Astrocyte (in vitro differentiated cells and primary cell): ENCODE measurements at places on chromosomes 1 and 21. TPM values are rescaled to one million over a fixed set of nuclear protein-coding genes. Genes with fewer than 3 reads are reported as not detected.

The CHML gene
- 16.6 and 22.6 TPM in 2 replicates for total RNA-seq

The FRRS1 gene
- 4.5 and 4.8 TPM in 2 replicates for total RNA-seq

The SGIP1 gene
- 4.4 and 8.8 TPM in 2 replicates for total RNA-seq

DNA sequence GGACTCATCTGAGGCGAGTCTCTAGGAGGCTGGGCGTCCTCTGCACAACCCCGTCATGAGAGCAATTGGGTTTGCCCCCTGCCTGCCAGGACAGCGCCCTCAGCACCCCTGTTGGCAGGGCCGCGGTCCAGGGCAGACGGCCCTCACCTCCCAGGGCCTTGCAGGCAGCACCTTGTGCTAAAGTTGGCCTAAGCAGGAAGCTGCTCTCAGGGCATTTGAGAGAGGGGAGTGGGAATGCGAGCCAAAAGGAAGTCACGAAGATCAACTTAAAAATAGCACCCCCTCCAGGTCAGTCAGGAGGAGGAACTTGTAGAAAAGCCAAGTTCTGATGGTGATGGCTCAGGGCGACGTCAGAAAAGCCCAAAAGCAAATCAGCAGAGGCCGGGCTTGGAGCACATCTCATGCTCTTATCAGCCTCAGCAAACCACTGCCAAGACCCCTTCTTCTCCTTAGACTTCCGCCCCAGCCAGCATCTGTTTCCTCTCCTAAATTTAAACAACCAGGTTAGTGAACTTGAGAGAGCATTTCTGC is 12.6 kb upstream of the ADORA3 start:
- DNase-seq = peak; percentile 71

DNA sequence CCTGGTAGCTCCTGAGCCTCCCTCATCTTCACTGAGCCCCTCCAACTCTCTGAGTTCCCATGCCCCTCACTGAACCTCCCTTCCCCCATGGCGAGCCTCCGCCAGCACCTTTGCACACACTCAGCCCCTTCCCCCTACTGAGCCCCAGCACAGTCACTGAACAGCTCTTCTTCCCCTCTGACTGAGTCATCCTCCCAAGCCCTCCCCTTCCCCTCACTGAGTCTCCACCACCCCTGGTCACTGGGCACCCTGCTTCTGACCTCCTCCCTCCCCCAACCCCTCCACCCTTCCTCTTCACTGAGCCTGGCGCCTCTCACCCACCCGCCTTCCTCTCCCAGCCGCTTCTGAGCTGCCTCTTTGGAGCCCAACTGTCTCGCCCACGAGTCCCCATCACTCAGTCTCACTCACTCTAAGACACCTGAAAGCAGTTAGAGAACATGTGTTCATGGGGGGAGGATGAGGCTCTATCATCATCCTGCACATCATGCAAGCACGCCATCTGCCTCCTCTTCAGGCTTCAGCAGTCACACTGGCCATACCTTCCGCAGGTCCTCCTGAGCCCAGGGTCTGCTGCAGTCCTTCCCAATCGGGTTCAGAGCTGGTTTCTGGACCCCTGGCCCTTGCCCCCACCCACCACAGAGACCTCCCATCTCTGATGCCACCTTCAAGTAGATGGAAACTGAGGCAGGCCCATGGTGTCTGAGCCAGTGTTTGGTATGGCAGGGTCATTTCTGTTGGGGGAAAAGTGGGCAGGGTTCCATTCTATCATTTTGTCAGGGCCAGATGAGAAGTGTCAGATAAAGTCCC is 2.0 kb upstream of the TRNP1 start:
- DNase-seq = no peak

DNA sequence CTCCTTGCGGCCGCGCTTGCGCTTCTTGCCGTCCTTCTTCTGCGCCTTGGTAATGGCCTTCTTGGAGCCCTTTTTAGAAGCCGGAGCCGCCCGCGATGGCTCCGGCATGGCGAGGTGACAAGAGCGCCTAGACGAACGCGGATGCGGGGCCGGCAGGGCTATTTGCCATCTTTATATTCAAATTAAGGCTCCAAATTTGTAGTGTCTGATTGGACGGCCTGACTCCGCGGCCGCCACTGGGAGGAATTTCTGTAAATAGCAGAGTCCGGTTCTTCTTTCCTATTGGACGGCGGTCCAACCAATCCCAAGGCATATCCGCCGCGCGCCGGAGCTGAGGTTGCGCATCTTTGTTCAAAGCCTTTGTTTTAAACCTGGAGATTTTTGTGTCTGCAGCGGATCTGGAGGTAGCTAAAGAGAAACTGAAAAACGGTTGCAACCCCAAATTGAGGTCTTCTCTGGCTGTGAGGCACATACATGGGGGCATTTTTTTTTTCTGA is 22.6 kb upstream of the RNF187 start:
- peak; percentile 69 for DNase-seq

DNA sequence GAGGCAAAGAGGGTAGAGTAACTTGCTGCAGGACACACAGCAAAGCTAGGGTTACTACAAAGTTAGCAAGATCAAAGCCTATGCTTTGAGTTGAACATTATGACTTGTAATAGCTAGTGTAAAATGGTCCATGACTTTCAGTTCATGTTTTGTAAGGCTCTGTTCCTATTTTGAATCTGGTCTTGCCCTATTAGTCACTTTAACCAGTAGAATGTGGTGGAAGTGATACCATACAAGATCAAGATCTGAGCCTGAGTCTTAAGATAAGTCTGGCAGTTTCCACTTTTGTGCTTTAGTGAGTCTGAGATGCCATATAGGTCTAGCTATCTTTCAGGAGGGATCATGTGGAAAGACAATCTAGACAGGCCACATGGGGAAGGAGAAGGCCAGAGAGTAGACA is 282.1 kb upstream of the BRINP3 start:
- no peak for DNase-seq
